ENCODE measurements at places on chromosomes 7 and 10.

- no peak for DNase-seq
Observed at GRCh38 chr7:100673942-100674410, 436 bp downstream of the GNB2 start.

- DNase-seq, result no peak
Observed at GRCh38 chr10:87544721-87545120, 40.0 kb downstream of the MINPP1 start.

GRCh38 chr7:5689118-5689517 is 92.3 kb downstream of the RNF216 start:
- no peak for DNase-seq

- DNase-seq, result no peak
Observed at GRCh38 chr10:130751851-130752250, 559.7 kb downstream of the TCERG1L start.

DNA sequence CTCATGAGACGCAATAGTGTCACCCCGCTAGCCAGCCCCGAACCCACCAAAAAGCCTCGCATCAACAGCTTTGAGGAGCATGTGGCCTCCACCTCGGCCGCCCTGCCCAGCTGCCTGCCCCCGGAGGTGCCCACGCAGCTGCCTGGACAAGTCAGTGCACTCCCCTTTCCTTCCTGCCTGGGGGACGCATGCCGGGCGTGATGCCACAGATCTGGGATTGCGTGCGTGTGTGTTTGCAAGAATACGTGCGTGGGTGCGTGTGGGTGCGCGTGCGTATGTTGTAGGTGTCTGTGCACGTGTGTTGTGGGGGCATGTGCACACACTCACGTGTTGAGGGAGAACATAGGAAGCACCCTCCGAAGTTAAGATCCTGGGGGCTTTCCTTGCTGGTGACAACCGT is 23.5 kb downstream of the PFKFB3 start:
- no peak for DNase-seq

GRCh38 chr10:11285171-11285570 is 267.5 kb downstream of the CELF2 start:
- DNase-seq, result no peak

- DNase-seq, result no peak
Observed at GRCh38 chr10:16789261-16789660, 28.0 kb downstream of the RSU1 start.

- no peak for DNase-seq
Observed at GRCh38 chr10:5526691-5527331, 2.0 kb downstream of the CALML3 start.

GRCh38 chr7:150962553-150963399 is 15.3 kb downstream of the KCNH2 start:
- DNase-seq, result no peak

DNA sequence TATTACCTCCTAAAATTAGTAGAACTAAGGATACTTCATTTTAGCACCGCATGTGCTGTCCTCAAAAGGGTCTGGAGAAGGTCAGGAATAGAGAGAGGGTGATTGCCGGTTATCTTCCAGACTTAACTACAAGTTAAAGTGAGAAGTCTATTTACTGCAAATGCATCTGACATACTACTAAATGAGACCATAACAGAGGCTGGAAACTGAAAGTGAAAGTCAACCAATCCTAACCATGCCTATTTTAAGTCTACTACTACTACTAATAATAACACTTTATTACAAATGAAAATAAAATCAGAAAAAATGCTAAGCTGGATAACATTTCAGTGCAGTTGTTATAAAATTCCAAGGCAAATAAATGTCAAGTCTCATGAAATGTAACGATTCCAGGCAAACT is 244.7 kb downstream of the KIF20B start:
- no peak for DNase-seq

DNA sequence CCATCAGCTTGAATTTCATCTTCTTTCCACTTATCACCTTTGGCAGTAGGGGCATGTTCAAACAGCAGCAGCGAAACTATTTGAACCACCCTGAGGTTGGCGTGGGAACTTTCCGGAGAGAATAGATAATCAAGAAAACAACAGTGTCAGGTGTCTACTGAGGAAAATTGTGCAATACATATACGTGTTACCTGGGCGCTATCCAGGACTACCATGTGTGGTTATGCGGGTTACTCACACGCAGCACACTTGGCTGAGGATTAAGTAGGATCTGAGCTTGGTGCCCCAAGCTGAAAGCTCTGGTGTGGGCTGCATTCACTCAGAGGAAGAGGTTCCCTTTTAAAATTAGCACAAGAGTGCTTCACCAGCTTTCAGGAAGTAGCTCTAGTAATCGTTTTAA is 8.8 kb upstream of the ABI1 start:
- DNase-seq, result no peak

GRCh38 chr7:28418311-28418710 is 6.0 kb downstream of the CREB5 start:
- no peak for DNase-seq

DNA sequence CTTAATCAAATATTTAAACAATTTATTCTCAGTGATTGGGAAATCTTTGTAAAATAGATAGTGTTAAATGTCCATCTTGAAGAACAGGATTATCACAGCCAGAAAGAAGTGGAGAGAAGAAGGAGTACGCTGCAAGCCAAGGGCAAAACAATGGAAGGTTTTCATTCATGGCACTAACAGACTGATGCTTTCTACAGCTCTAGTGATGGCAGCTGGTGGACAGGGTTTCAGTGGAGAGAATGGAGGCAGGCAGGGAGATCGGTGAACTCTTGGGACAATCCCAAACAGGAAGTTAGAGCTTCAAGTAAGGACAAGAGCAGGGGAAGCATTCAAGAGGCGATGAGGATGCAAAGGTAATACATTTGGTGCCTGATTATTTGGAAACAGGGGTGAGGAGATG is 207.0 kb downstream of the JAZF1 start:
- DNase-seq, result no peak

DNA sequence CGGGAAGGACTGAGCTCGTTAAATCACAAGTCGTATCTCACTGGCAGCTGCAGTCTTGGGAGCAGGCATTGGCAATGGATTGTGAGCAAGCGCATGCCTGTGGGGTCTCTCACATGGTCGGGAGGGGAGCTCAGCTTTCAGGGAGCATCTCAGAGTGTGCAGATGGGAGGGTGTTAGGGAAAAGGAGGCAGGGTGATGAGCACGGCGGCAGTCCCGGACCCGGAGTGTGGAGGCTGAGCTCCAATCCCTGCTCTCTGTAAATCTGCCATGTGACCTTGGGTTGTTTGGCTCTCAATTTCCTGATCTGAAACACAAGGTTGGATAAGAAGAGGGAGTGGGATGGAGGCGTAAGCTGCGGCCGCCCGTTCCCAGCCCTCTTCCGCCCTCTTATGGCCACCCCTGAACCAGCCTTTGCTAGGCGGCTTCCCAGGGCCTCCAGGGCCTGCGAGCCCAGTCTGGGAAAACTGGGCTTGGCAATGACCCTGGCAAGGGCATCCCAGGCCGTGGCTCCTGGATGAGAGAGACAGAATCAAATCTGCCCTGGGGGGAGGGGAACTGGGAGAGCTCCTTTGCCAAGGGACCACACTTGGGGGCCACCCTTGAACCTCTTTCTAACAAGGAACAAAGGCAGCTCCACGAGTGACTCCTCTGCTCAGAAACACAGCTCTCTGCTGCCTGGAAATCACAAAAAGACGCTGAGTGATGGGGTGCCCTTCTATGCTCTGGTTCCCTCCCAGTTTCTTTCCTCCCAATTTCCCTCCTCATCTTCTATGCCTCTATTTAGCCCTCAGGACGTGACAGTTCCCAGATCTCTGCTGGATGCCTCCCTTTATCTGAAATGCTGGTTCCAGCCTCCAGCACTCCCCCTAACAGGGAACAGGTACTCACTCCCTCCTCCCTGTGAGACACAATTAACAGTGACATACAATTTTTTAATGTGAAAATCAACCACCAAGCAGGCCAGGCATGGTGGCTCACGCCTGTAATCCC is 41.7 kb upstream of the LOXL4 start:
- no peak for DNase-seq

GRCh38 chr10:28734938-28735759 is 57.8 kb downstream of the BAMBI start:
- DNase-seq, result no peak
